Activated gamma-delta T cell treated with Interleukin-2 at 50 U/mL for 16 hours (primary cell): ENCODE measurements at places on chromosomes 12 and 14.

DNA sequence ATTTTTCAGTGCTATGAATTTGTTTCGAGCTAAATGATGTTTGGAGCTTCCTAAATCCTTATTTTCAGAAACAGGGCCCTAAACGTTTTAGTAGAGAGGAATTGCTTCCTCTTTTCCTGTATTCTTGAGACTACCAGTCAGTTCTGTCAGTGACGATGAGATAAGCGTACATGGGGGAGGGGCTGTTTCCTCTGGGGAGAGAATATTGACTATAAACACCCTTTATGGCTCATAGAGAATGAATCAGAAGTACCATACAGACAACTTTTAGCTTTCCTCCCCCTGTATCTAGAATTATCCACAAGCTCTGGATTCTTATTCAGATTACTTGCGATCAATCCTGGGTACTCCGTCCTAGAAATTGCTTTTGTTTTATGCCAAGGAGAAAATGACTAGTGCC lies 5.1 kb downstream of the TBK1 start:
- DNase-seq: no peak

DNA sequence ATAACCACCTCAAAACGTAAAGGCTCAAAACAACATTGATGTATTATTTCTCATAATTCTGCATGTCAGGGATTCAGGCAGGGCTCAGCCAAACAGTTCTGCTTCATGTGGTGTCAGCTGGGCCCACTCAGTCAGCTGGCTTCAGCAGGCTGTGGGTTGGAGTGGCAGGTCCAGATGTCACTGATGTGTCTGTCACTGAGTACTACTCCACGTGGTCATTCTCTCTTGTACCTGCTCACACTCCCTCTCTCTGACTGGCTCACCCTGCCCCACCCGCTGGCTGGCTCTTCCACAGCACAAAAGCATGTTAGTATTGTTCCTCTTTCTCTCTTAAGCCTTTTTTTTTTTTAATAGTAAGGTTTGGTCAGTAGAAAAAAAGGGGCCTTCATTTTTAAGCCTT lies 182.4 kb downstream of the DICER1 start:
- no peak for DNase-seq

DNA sequence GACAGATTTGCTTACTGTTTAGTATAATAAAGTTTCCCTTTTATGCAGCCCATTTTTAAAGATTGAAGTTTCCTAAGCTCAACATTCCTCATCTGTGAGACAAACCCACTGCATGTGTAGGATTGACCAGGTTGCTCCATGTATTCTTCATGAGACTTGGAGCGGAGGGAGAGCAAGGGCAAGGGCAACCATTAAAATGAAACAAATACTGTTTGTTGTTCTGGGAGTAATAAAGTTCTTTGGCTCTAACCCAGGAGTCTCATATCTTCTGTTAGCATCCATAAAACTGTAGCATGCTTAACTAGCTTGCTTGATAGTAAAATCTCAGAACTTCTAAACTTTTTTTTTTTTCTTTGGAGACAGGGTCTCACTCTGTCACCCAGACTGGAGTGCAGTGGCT lies 74.2 kb downstream of the NTS start:
- DNase-seq: no peak

- DNase-seq: no peak
Measured at GRCh38 chr14:97021571-97022168, 224.5 kb downstream of the VRK1 start.

GRCh38 chr12:42166501-42166900 lies 21.8 kb upstream of the GXYLT1 start:
- DNase-seq: no peak

DNA sequence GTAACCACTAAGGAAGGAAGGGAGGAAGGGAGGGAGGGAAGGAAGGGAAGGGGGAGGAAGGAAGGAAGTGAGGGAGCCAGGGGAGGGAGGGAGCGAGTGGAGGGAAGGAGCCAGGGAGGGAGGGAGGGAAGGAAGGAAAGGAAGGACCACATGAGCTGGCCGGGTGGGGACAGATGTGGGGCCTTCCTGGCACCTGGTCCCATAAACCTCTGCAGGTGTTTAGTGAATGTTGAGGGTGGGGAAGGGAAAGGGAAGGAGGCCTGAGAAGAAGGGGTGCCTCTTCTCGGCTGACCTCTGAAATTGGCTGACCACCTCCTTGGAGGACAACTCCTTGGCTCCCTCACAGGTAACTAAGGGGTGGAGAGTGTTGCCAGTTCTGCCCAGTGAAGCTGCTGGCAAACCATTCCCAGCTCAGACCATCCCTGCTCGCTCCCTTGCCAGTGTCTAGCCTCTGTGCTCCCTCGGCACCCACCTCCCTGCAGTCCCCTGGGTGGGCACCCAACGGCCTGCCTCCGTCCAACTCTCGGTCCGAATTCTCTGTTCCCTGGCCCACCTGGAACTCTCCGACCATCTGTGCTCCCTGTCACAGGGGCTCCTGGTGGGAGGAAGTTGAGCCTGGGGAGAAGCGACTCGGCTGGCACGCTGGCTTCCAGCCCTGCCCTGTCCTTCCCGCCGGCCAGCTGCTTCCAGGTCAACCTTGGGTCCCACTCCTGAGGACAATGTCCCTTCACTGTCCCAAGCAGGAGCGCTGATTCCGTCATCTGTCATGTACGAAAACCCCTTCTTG lies 12.2 kb upstream of the PPP1R13B start:
- DNase-seq: no peak

DNA sequence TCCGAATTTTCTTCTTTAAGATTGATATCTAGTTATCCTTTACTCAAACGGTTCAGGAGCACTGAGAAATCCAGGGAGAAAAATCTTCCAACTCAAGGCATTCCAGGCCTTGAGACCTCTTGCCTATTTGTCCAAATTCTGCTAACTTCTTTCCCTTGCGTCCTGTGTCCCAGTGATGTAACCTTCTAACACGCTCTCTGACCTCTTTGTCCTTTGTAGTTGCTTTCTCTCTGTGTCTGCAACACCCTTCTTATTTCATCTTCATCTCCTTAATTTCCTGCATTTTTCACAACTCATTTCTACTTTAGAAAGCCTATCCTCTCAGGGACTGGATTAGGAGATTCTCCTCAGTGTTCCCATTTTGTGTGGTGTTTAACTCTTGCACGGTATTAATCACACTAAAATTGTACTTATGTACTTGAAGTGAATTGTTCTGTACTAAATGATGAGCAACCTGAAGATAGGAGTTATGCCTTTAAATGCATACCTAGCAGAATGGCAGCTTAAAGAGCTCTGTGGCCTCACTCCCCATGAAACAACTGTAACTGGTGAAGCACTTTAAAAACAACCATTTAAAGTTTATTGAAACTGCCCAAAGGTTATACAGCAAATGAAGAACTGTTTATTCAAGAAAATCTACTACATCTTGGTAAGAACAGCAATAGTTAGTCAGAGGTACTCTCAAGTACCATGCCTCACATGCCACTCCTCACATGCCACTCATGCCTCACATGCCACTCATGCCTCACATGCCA lies 7.4 kb upstream of the SNAPC1 start:
- DNase-seq: no peak

- DNase-seq: no peak
Measured at GRCh38 chr12:44847403-44847802, 28.7 kb downstream of the NELL2 start.

DNA sequence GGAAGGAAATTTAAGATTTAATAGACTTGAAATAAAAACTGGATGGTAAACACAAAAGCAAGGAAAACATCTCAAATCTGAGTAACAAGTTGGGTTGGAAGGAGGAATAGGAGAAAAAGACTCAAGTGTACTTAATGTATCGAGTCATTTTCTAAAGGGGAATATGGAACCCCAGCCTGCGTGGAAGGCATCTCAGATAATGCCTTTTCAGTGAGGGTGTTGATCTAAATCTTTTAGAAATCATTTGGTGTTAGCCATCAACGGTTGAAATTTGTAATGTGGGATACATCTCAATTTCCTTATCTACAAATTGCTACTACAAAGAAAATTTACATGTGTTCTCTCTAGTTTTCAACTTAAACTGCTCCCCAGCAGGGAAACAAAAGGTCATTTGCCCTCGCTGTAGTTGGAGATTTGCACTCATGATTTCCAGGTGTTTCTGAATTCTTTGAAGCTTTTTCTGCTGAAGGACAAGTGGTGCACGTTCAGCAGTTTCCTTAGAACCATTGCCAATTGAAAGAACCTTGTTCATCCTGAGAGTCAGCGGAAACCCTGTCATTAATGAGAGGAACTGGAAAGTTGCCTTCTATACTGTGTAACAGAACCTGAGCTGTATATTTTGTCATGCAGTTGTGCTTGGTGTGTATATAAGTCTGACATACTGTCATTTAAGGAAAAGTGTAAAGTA lies 2.2 kb downstream of the PCBP2 start:
- DNase-seq: no peak

DNA sequence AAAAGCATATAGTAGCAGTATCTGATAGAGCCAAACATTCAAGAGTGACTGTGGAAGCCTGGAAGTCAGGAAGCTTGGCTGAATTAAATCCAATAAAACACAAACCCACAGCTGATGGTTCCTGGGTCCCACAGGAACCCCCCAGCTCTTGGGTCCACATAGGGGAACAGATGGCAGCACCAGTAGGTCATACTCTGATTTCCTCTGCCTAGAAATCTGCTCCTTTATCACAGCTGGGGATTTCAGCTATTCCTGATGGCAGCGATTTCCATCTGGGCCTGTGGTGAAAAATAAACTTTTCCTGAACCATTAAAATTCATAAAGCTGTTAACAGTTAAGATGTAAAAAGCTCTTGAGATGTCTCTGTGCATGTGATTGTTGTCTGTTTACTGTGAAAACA lies 202.0 kb upstream of the FRMD6 start:
- no peak for DNase-seq

GRCh38 chr12:106493531-106493930 lies 89.3 kb upstream of the RFX4 start:
- no peak for DNase-seq

DNA sequence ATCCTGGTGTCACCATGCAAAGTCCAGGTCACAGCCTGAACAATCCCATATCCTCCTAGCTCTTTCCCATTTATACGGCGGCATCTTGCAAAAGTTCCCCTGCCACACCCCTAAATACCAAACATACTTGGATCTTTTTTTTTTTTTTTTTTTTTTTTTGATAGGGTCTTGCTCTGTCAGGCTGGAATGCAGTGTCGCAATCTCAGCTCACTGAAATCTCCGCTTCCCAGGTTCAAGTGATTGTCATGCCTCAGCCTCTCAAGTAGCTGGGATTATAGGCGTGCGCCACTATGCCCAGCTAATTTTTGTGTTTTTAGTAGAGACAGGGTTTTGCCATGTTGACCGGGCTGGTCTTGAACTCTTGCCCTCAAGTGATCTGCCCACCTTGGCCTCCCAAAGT lies 451.3 kb downstream of the GLT1D1 start:
- DNase-seq: no peak

GRCh38 chr12:19014240-19014639 lies 115.3 kb upstream of the PLEKHA5 start:
- no peak for DNase-seq

DNA sequence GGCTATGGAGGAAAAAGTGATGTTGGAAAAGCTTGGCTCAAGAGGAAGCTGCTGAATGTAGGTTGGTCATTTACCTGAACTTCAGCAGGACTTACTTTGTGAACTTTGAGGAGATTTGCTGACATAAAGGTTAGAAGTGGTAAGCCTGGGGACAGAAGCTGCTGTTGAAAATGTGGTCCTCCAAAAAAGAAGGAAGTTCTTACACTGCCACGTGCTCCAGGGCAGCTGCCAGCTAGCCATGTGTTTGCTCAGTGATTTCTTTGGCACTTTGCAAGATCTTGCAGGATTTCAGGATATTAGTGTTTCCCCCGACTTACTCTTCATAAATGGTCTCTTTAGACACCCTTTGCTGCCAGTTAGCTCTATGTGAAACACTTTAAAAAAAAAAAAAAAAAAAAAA lies 14.8 kb upstream of the DYRK2 start:
- no peak for DNase-seq

DNA sequence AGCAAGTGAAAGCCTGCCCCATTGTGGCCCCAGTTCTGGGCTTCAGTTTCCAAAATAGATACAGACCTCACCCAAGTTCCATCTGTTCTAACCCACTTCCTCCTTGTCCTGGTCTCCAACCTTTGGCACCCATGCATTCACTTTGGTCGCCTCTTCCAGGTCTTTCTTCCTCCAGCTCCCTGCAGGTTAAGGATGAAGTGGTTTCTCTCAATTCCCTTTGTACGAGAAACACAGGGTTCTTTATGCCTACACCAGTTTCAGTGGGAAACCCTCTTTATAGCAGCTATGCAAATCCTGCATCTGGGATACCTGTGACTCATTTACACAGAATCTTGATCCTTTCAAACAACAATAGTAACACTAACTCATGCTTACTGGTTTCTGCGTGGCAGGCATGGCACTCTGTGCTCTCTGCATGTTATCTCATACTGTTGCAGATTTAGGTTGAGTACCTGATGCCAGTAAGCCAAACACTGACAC lies 110.6 kb upstream of the AMIGO2 start:
- no peak for DNase-seq

- no peak for DNase-seq
Measured at GRCh38 chr14:59377991-59378601, 87.1 kb downstream of the GPR135 start.
